Mesenchymal stem cell (in vitro differentiated cells and primary cell): ENCODE measurements at places on chromosomes 1 and 21.

DNA sequence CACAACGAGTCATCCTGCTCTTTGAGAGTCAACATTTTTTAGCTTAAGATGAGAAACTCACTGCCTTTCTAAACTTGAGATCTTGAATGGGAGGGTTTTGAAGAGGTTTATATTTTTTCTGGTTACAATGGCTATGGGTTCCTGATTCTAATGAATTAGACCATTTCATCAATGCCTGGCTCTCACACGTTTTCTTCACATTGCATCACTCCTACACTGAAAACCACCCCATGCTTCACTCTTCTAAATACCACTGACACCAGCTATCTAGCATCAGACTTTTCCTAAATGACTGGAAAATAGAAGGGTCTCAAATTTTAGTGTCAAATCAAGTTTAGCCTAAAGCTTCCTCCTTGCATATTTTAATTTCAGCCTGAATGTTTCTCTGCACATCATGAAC lies 606.1 kb upstream of the USP24 start:
- no peak for DNase-seq

DNA sequence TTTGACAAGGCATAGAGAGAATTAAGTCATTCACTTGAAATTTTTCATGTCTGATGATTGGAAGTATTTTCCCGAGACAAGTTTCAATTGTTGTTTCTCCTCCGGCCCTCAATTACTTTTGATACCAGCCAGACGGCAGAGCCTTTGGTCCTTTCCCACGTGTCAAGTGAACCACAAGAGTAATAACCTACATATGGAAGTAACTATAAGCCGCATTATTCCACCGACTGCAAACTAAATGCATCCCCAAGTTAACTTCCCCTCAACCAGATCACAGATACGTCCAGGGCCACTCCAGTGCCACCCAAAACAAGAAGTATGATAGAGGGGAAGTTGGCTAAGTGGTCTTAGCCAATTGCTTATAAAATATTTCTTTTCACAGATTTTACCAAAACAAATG lies 20.2 kb downstream of the COLGALT2 start:
- no peak for DNase-seq

- DNase-seq = no peak
These were observed 195.9 kb upstream of the GALNT2 start for GRCh38 chr1:229871078-229871676.

DNA sequence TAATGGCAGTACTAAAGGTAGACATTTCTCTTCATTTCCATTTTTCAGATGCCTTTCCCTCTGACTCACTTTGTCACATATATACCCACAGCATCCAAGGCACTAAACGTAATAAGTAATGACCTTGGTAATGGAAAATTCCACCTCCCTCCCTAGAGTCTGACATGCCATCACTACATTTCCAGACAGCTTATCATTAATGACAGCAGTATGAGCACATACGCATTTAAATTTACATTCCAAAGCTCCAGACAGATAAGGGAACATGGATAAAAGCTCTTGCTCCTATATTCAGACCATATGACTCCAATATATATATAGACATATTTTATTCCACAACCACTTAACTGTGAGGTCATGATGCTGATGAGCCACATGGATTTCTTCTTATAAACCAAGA lies 191.7 kb upstream of the GORAB start:
- peak; percentile 23 for DNase-seq

GRCh38 chr1:81023187-81023724 lies 777.5 kb upstream of the ADGRL2 start:
- no peak for DNase-seq

DNA sequence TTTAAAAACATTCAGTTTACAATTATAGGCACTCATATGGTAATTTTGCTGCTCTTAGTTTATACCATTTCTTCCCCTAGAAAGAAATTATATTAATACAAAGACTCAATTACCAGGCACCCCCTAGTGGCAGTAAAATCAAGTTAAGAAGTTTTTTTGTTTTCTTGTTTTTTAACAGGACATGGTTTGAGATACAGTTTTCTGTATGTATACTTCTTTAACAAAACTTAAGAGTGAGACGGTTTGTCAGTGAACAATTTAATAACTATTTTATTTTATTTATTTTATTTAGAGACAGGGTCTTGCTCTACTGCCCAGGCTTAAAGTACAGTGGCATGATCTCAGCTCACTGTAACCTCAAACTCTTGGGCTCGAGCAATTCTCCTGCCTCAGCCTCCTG lies 224.6 kb downstream of the FAF1 start:
- DNase-seq = peak; percentile 38

- DNase-seq = peak; percentile 87
These were observed 27.8 kb downstream of the OSBPL9 start for GRCh38 chr1:51644533-51645197.

- no peak for DNase-seq
These were observed 371.9 kb upstream of the SPAG17 start for GRCh38 chr1:118556936-118557335.

GRCh38 chr1:18773753-18774152 lies 85.7 kb downstream of the TAS1R2 start:
- DNase-seq = no peak

DNA sequence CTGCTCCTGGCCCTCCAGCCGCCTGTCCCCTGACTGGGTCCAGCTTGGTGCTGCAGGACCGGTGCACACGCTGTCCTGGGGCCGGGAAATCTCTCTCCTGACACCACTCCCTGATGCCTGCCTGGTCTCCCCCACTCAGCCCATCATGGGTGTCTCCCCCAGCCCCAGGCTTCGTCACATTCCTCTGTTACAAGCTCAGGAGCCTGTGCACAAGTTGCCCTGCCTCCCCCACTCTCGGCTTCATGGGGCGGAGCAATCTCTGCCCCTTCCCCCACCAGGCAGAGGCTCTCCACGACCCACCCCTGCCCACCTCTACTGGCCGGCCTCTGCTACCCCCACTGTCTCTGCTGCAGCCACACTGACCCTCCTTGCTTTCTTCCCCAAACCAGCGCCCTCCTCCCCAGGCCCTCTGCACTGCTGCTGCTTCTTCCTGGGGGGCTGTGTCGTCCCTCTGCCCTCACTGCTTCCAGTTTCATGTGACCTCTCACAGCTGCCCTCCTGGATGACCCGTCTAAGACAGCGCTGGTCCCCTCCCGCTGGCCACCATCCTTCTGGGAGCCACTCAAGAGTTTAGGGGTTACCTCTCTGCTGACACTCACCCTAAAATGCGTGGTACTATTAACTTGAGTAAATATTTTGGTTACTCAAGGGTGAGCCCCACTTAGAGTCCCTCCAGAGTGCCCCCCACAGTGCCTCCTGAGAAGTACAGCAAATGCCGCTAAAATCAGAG lies 5.7 kb upstream of the RIPK4 start:
- DNase-seq = no peak

GRCh38 chr1:113390871-113391648 lies 745 bp downstream of the MAGI3 start:
- peak; percentile 34 for DNase-seq

GRCh38 chr1:85344256-85344694 lies 67.8 kb upstream of the BCL10 start:
- DNase-seq = peak; percentile 52

DNA sequence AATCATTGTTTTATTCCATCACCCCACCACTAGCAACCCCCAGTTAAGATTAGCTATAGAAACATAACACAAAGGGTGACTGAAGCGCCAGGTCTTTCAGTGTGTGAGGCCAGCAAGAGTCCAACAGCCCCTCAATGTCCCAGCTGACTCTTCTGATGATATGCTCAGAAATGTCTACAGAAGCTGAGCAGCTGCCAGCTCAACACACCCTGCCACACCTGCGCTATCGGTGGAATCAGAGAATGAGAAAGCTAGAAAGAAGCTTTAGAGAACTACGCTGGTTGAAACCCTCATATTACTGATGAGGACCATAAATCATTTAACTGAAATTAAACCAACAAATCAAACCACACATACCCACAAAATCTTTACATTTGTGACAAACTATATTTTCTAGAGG lies 116.2 kb downstream of the SLC45A1 start:
- no peak for DNase-seq

- peak; percentile 64 for DNase-seq
These were observed 13.8 kb downstream of the EFHD2 start for GRCh38 chr1:15423355-15424077.

- no peak for DNase-seq
These were observed 65.2 kb downstream of the OLFML2B start for GRCh38 chr1:161958425-161958824.

- DNase-seq = no peak
These were observed 1.7 kb upstream of the KIFAP3 start for GRCh38 chr1:170076199-170076598.

DNA sequence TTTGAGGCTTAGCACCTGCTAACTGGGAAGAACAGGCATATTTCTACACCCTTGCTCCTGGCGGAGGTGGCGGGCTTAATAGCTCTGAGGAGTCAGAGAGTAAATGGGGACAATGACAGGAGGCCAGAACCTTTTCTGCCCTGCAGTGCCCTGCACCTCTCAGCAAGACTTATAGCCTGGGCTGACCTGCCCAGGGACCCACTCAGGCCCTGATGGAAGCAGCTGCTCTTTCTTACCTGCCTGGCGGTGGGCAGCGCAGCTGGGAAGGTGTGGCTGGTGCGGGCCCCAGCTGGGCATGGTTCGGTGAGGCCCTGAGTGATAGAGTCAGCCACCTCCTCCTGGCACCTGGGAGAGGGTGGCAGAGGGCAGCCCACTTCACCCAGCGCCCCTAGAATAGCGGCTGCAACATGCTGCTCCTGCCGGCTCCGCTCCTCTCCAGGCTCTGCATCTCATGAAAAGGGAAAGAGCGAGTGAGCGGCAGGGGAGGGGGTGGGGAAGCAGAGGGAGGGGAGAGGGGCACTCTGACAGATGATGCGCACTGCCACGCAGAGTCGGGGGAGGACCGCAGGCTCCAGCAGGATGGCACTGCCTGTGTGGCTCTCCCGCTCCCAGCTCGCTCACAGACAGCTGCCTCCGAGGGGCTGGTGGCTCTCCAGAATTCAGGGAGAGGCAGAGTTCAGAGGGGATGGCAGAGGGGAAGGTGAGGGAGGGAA lies at the start of gene RGS8:
Gene RGS8 (minus strand): TSS at position 472 of the 713 bp plus-strand sequence. CDS start 14,938 bp downstream, outside the sequence.
- DNase-seq = no peak

GRCh38 chr1:179077396-179077795 lies 4.5 kb upstream of the TOR3A start:
- no peak for DNase-seq

GRCh38 chr21:42692688-42693087 lies 39.3 kb downstream of the PDE9A start:
- DNase-seq = no peak
